ENCODE measurements at places on chromosomes 12 and 14.

DNA sequence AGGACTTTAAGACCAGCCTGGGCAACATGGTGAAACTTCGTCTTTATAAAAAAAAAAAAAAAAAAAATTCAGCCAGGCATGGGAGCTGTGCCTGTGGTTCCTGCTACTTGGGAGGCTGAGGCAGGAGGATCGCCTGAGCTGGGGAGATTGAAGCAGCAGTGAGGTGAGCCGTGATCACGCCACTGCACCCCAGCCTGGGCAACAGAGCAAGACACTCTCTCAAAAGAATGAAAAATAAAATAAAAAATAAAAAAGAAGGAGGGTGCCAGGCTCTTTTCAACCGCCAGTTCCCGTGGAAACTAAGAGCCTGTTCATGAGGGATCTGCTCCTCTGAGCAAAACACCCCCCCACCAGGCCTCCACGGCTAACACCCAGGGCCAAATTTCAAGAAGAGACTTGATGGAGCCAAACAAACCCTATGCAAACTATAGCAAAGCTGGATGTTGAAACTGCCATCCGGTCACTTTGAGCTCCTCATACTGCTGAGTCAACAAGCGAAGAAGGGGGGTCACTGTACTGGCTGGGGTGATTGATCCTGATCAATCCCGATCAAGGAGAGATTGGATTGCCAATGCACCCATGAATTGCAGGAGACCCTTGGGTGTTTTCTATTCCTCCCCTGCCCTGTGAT is 23.4 kb downstream of the DLK1 start:
- DNase-seq = no peak

GRCh38 chr12:131636940-131637750 is 73.7 kb upstream of the SFSWAP start:
- no peak for DNase-seq

GRCh38 chr14:51069055-51069454 is 25.9 kb downstream of the TRIM9 start:
- DNase-seq = no peak

GRCh38 chr14:58617619-58618018 is 20.1 kb upstream of the DACT1 start:
- DNase-seq = no peak

GRCh38 chr14:94139421-94139820 is 10.0 kb upstream of the IFI27L2 start:
- DNase-seq = no peak

GRCh38 chr12:24134092-24134491 is 184.6 kb upstream of the SOX5 start:
- no peak for DNase-seq

GRCh38 chr12:4277857-4278256 is 4.3 kb downstream of the CCND2 start:
- DNase-seq = no peak

DNA sequence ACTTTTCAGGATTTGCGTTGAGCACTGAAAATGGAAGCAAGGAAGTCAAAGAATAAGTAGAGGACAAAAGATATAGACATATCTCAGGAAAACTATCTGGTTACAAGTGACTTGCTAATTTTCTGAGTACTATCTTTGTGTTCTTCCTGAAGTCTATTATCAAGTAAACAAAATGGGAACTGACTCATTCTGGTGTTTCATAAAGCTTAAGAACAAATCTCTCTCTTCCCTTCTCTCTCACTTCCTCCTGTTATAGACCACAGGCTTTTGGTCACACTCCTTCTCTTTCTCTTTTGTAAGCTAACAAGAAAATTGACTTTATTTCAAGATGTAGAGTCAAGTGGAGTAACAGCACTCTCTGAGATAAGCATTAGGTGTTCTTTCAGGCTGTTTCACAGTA is 406.6 kb upstream of the SYT1 start:
- no peak for DNase-seq

- no peak for DNase-seq
These were observed 4.8 kb downstream of the TMEM229B start for GRCh38 chr14:67483579-67484285.

- no peak for DNase-seq
These were observed 10.3 kb upstream of the PPP4R4 start for GRCh38 chr14:94163796-94164195.

GRCh38 chr14:64501411-64502171 is 2.0 kb downstream of the ZBTB25 start:
- no peak for DNase-seq

GRCh38 chr12:109678719-109679118 is 34.9 kb upstream of the FAM222A start:
- DNase-seq = no peak

DNA sequence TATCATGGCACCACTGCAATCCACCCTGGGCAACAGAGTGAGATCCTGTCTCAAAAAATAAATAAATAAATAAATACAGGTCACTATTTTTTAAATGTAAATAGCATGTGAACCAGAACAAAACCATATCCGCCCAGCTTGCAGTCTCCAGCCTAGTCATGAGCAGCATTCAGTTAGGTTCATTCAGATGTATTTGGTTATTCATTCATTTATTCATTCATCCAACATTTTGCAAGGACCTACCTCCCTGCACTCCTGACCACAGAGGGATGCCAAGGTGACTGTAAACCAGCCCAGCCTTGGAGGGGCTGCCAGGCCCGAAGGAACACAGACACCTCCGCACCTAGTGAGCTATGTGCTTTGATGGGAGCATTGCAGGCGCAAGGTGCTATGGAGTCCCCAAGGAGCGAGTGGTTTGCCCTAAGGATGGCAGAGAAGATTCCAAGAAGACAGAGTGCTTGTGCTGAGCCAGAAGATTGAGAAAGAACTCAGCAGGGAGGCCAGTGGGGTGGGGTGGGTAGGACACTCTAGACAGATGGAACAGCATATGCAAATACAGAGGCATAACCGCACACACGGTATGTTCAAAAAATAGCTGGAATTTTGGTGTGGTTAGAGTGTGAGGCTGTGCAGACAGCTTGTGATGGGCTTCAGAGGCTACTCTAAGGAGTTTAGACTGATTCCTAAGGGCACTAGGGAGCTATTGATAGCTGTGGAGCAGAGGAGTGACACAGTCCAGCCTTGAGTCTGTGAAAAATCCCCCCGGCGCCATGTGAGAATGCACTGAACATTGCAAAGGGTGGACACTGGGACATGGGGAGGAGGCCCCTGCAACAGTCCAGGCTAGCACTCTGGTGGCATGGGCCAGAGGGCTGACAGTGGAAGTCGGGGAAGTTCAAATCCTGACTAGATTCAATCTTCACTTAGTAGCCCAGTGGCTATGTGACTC is 11.7 kb downstream of the DTX1 start:
- no peak for DNase-seq

GRCh38 chr14:102955636-102956408 is 33.4 kb downstream of the AMN start:
- DNase-seq = no peak

DNA sequence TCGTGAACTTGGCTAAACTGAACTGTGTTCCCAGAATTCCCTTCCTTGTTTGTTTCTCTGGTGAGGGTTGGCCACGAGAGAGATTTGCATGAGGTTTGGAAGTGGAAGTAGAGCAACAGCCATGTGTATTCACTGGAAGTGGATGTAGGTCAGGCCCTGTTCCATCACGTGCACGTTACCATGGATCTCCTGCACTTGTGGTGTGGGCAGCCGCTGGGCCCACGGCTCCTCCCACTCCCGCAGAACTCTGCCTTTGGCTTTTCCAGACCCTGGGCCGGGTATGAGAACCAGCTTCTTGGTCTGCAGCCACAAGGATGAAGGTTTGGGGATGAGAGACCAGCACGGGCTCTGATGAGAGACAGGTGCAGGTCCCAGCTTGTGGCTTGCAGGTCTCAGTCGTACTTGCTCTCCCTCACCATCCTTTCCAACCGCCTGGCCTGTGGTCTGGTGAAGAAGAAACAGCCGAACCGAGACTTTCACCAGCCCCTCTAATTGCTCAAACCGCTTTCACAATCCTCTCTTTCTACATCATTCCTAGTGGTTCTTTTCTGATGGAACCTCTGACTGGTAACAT is 94.9 kb downstream of the DUSP16 start:
- DNase-seq = no peak

GRCh38 chr12:2483713-2484112 is 311.1 kb upstream of the FKBP4 start:
- DNase-seq = no peak

DNA sequence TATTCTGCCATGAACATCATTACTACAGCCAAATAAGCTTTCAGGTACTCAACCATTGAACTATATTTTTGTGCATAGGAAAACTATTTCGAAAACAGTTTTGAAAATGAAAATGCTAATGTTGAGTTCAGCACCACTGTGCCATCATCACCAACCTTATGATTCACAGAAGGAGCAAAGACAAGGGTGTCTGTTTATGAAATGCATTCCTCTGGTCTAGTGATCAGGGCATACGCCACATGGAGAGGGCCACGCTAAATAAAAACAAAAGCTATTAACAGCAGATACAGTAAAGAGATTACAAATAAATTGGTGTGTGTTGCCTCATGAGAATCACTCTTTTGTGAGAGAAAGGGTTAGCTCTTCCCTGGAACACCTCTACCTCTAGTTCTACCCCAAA is 43.2 kb upstream of the BMAL2 start:
- DNase-seq = no peak

- no peak for DNase-seq
These were observed 50.9 kb upstream of the CCT2 start for GRCh38 chr12:69534389-69534822.

- DNase-seq = no peak
These were observed 130.6 kb downstream of the MON2 start for GRCh38 chr12:62597253-62597652.

- no peak for DNase-seq
These were observed 1096.0 kb upstream of the FLRT2 start for GRCh38 chr14:84433961-84434360.

- no peak for DNase-seq
These were observed 425.2 kb upstream of the MIS18BP1 start for GRCh38 chr14:45678163-45678562.

DNA sequence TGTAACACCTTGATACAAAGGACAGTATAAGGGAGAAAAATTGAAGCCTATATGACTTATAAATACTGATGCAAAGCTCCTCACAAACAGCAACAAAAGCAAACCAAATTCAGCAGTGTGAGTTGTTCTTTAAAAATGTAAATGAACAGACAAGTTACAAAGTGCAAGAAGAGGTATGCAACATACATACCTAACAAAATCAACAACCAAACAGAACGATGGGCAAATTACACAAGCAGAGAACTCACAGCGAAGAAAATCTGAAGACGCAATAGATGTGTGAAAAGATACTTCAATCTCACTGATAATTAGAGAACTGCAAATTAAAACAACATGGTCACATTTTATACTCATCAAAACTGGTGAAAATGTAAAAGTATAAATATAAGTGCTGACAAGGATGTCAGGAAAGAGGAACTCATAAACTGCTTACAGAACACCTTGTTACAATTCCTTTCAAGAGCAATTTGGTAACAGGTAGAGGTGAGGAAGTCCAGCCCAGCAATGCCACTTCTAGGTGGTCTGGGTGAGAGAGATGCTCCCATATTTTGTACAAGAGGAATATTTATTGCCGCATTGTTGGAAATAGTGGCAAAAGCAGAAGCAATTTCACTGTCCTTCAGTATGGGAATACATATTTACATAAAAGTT is 47.3 kb downstream of the CORO1C start:
- no peak for DNase-seq

DNA sequence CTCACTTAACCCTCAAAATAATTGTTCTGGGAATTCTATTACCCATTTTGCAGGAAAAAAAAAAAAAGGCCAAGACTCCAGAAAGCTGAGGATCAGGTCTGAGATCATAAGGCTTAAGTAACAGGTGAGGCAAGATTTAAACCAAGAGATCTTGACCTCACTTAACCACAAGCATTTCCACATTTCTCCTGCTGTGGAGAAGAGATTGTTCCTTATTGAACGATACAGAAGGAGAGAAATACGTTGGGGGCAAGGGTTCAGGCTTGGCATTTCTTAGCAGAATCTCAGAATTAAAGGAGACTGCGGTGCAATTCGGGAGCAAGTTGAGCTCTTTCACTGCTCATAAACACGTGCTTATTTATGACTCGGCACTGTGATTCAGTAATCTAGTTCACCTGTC is 885.3 kb upstream of the TMEM132C start:
- DNase-seq = no peak

- no peak for DNase-seq
These were observed 85.0 kb downstream of the KIF26A start for GRCh38 chr14:104223101-104224041.

GRCh38 chr12:62484233-62484632 is 17.6 kb downstream of the MON2 start:
- DNase-seq = no peak

GRCh38 chr12:9103050-9103849 is 12.5 kb downstream of the A2M start:
- DNase-seq = no peak

DNA sequence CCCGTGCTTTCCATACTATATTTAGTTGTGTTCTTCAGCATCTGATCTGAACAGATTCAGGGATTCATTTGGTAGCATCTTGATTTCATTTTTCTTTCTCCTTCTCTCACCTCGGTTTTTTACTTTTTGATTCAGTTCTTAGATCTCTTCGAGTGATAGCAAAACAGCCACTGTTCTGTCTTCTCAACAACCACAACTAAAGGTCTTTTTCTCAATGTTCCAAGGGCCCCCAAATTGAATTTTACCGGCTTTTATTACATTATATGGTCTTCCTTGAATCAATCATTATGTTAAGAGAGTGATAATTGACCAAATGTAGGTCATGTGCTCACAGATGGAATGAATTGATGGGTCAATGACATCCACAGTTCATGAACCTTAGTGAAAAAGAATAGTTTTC is 164.5 kb upstream of the LMNTD1 start:
- DNase-seq = no peak

GRCh38 chr14:25039933-25040332 is 10.0 kb downstream of the STXBP6 start:
- DNase-seq = no peak

- DNase-seq = no peak
These were observed 841.5 kb upstream of the FLRT2 start for GRCh38 chr14:84688297-84689025.
